Stimulated activated CD8-positive, alpha-beta memory T cell treated with anti-CD3 and anti-CD28 coated beads, Interleukin-7, amount 100 ng/mL, for 1 hour (primary cell): ENCODE measurements at places on chromosomes 1 and 21.

GRCh38 chr1:186978596-186979556, 150.1 kb downstream of the PLA2G4A start:
- DNase-seq: no peak

GRCh38 chr1:24909388-24909898, 20.6 kb downstream of the RUNX3 start:
- no peak for DNase-seq

GRCh38 chr1:91732291-91733107, 153.5 kb downstream of the TGFBR3 start:
- DNase-seq: no peak

DNA sequence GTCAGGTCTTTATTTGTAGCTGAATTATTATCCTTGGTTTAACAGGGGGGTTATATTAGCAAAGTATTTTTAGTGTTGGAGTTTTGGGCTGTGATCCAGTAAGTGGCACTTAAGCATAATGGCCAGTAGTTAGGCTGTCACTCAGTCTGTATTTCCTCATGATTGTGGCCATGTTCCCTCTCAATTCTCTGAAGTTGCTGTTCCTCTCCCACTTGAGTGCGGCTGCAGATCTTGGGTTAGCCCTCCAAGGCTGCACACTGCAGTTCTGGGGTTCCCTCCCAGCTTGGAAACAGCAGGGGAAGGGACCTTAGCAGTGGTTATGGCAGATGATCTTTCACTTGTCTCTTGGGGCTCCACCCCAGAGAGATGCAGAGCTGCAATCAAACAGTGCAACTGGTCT, 23.2 kb upstream of the DENND1B start:
- no peak for DNase-seq

- no peak for DNase-seq
These were observed 511 bp upstream of the RABGAP1L start for GRCh38 chr1:174158767-174159251.

DNA sequence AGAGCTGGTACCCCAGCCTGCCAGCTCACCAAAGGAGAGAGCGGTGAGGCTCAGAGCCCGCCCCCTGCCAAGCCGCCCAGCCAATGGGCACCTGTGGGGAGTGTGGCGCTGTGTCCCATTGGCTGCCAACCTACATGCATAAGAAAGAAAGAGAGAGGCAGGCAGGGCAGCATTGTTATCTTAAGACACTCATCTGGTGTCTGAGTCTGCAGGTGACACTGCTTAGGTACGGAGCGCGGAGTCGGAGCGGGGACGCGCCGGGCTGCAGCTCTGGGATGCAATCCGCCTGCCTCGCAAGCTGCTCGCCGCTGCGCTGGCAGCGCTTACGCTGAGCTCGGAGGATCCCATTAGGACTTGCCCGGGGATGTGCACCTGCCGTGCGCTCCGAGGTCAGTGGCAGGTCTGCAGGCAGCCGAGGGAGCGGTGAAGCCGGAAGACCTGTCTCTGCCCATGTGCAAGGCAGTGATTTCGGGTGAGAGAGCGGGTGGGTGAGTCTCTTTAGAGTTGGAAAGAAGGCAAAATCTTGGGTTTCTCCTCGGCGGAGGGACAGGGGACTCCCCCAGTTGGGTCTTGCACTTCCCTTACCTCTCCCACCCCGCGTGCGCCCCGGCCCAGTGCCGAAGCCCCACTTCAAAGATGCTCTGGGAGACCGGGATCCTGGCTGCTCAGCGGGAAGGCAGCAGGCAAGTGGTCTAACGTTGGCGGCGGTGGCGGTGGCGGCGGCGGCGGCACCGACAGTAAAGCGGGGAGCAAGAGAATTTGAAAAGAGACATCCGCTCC, at the start of gene BRINP2:
BRINP2 (plus strand) TSS at position 203 of the 780 bp plus-strand sequence. CDS start 58,919 bp downstream, outside the sequence.
- no peak for DNase-seq

GRCh38 chr1:87129606-87130005, 199.1 kb upstream of the LMO4 start:
- no peak for DNase-seq

GRCh38 chr1:3350506-3351261, 103.8 kb upstream of the ARHGEF16 start:
- no peak for DNase-seq

DNA sequence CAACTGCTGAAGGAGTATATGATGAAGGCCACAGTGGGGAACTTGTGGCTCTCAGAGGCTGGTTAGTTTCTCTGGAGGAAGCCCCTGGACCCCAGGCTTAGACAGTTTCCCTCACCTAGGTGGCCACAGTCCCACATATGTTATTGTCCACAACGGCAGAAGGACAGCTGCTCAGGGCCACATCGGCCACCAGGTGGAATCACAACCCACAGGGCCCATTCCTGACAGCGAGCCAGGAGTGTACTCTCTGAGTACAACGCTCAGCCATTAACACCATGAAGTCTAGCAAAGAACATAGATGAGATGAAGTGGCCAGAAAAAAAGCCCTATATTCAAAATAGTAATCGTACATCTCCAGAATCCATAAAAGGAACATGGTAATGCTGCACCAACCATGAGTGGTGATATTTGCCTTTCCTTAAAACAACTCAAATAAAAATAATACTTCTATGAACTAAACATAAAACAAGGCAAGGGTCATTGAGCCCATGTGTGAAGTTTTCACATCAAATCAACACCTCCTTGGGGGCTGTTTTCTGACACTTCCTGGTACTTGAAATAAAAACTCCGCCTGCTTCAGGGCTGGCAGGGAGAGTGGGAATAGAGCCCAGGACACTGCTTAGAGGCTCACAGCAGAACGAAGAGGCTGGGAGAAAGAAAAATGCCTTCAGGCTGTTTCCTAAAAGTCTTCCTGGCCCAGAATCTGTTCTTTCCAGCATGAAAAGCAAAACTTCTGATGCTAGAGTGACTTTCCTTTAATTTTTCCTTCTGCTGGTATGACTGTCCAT, 383.3 kb downstream of the HHAT start:
- no peak for DNase-seq

DNA sequence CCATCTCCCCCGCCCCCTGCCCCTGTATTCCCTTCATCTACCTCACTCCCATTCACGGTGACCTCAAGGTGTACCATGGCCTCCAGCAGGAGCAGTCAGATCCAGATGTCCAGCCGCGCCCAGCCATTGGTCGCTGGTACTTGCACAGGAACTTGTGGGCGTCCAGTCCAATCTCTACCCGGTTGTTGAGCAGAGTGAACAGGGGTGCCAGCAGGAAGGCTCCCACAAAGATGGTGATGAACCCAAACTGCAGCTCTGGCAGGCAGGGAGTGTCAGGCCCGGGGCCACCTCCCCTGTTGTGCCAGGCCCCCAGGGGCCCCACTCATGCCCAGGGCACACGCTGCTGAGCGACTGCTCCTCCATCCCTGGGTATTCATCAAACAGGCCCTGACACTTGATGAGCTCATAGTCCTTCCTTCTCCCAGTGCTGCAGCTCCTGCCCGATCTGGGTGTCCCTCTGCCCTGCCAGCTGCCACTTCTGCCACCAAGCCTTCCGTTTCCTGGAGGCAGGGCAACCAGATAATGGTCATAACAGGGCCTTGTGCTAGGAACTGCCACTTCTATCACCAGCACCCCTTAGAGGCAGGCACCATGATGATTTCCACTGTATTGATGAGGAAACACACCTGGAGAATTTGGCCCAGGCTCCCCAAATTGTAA, 5.7 kb upstream of the ARHGEF19 start:
- DNase-seq: no peak

- DNase-seq: no peak
These were observed at the start of gene KIAA0319L for GRCh38 chr1:35557118-35557610. Gene KIAA0319L (minus strand): TSS chr1:35557403. CDS start chr1:35554491, 2,912 bp downstream.

GRCh38 chr1:22773981-22774832, 63.6 kb downstream of the EPHB2 start:
- no peak for DNase-seq

DNA sequence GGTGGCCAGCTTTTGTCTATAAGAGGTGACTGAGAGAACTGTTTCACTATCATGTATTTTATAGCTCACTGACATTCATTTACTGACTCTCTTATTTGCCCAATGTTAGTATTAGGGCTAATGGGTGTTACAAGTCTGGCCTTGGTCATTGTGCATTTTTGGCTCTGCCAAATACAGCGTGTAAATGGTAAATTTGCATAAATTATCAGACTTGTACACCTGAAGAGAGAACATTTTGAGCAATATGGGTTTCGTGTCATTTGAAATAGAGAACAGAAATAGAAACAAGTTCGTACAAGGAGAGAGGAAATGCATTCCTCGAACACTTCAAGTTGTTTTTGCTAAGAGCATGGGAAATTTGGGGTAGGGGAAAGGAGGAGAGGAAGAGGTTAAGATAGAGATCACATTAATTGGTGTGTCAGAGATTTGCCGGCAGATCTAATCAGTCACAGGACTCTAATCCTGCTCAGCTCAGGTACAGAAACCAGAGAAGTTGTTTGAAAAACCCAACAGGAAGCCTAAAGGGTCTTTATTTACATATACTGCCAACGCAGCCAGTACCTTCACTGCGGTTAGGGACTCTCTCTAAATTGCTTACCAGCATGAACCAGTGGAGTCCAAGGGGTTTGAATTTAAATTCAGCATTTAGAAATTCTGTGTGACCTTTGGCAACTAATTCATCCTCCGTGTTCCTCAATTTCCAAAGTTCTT, 261.5 kb downstream of the GPATCH2 start:
- DNase-seq: no peak

DNA sequence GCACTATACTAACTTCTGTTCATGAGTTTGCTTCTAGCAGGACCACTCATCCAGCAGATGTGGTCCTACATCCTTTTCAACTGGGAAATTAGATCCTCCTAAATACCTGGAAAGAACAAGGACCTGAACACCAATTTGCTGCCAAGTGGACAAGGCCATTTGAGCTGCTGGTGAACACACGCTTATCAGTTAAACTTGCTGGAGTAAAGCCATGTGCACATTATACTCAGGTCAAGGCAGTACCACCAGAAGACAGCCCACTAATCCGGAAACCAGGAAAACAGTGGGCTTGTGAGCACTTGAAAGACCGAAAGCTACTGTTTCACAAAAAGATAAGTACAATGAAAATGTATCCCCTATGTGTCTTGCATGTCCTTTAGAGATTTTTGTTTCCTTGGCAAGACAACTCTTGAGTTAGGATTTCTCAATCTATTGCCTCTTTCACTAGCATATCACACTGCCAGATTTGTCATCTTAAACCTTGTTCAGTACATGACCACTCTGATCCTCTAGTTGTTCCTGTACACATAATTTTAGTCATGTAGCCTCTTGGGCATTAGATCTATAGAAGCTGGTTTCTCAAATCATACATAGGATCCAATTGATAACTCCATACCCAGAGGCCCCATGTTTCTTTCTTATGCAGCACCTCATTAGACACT, 4.5 kb upstream of the REN start:
- DNase-seq: no peak

DNA sequence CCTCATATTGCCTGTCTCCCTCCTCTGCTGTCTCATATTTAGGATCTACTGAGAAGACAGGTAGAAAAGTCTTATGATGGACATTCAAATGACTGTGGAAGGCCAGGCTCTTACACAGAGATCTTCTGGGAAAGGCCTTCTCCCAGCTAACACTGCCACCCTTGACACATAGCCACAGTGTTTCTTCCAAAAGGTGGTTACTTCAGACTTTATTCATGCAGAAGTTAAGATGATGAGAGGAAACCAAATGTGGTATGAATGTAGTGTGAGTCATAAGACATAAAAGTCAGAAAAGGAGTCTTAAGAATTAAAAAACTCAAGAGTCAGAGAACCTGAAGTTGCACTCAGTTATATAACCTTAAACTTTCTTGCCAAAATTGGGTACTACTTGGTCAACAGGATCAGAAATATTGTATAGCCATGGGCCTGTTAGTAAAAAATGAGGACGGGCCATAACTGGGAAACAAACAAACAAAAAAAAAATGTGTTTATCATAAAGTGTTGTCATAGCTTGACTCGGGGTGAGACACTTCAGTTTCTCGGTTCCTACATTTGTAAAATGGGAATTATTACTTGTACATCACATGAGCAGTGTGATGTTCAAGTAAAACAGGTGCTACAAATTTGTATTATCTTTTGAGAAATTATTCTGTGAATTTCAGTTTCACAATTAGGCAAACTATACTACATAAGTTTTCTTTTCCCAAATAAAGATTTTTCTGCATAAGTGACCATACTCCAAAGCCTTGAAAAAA, 1.2 kb upstream of the DENND1B start:
- DNase-seq: no peak

- no peak for DNase-seq
These were observed 72.6 kb downstream of the SNRPE start for GRCh38 chr1:203934027-203934426.

GRCh38 chr1:186568221-186568620, 107.3 kb upstream of the PDC start:
- no peak for DNase-seq

GRCh38 chr1:23473037-23473800, 10.8 kb downstream of the ASAP3 start:
- no peak for DNase-seq

DNA sequence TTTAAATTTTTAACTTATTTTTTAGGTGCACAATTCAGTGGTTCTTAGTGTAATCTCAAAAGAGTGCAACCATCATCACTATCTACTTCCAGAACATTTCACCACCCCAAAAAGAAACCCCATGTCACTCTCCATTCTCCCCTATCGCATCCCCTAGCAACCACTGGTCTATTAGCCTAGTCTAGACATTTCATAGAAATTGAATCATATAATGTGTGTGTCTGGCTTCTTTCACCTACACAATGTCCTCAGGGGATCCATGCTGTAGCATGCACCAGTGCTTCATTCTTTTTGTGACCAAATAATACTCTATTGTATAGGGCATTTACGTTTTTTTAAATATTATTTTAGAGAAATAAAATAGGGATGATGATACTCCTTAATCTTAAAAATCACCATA, 64.7 kb downstream of the JAK1 start:
- DNase-seq: no peak

GRCh38 chr1:185974367-185975170, 240.4 kb downstream of the HMCN1 start:
- DNase-seq: no peak

GRCh38 chr1:83694449-83694848, 304.5 kb downstream of the TTLL7 start:
- no peak for DNase-seq

- no peak for DNase-seq
These were observed 149.3 kb upstream of the KIAA0040 start for GRCh38 chr1:175341631-175342429.

- no peak for DNase-seq
These were observed 296.1 kb downstream of the PDE4B start for GRCh38 chr1:66088787-66089186.

- no peak for DNase-seq
These were observed 2.7 kb downstream of the GLIS1 start for GRCh38 chr1:53736290-53736689.

GRCh38 chr1:53316424-53316765, 11.5 kb downstream of the LRP8 start:
- DNase-seq: no peak

GRCh38 chr1:57959531-57960241, 535.8 kb upstream of the DAB1 start:
- DNase-seq: no peak

- no peak for DNase-seq
These were observed 60.6 kb downstream of the RIPK4 start for GRCh38 chr21:41706263-41706639.

GRCh38 chr21:25687787-25688186, 46.9 kb downstream of the ATP5PF start:
- DNase-seq: no peak
